ENCODE measurements at places on chromosomes 7 and 10. TPM values are rescaled to one million over a fixed set of nuclear protein-coding genes. Genes with fewer than 3 reads are reported as not detected.

- no peak for DNase-seq
Measured at GRCh38 chr7:11690395-11690794, 141.6 kb downstream of the THSD7A start.

- no peak for DNase-seq
Measured at GRCh38 chr7:117472335-117472734, 7.5 kb upstream of the CFTR start.

DNA sequence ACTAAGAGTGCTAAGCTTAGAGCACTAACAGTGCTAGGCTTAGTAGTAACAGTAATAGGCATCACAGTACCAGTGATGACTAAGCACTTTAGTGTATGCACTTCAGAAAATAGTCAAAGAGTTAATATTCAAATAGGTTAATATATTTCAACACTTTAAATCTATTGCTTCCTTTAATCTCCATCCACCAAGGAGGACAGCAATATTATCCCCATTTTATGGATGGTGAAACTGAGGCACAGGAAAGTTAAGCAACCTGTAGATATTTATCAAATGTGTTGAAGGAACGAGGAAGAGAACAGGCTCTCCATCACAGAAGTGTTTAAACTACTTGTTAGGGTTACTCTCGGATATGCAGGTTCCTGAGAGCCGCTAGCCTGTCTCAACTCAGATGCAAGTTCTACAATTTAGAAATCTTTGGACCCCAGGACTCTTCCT lies 165.5 kb downstream of the PRKAG2 start:
- DNase-seq: no peak

- no peak for DNase-seq
Measured at GRCh38 chr10:29255104-29255503, 33.8 kb upstream of the LYZL1 start.

- no peak for DNase-seq
Measured at GRCh38 chr10:80292607-80293239, 3.3 kb upstream of the MAT1A start.

DNA sequence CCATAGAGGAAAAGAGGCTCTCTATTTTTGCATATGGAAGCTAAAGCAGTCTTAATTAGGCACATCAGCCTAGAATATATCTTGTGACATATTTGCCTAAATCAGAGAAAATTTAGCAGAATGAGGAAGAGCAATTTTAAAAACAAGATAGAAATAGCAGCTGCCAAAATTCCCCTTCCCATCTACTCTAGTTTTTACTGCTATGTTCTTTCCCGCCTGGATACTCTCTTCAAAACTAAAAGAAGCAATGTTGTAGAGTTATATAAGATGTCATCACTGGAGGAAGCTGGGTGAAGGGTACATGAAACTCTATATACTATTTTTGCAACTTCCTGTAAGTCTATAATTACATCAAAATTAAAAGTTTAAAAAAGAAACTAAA lies 87.0 kb downstream of the ARMH3 start:
- DNase-seq: no peak

GRCh38 chr7:4519819-4520520 lies 162.1 kb upstream of the FOXK1 start:
- DNase-seq: no peak

- no peak for DNase-seq
Measured at GRCh38 chr7:2107386-2108070, 125.2 kb downstream of the MAD1L1 start.

- no peak for DNase-seq
Measured at GRCh38 chr7:27478084-27478483, 184.6 kb downstream of the HIBADH start.

- no peak for DNase-seq
Measured at GRCh38 chr7:27689150-27689549, 26.5 kb upstream of the HIBADH start.

DNA sequence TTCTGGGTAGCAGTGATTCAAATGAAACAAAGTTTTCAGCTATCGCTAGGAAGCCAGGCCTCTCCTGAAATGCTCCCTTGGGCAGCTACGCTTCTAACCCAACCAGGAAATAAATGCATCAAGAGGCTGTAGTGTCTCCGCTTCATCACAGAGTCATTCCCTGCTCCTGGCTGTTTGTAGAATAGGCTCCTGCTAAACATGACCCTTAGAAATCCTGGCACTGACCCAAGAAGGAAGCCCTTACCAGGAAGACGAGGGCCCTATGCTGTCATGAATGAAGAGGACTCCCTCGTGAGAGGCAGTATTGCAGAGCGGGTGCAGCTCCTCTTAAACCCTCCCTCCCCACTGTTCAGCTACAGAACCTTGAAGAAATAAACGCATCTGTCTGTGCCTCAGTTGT lies 48.3 kb downstream of the NOD1 start:
- no peak for DNase-seq

GRCh38 chr7:70529436-70529835 lies 602.5 kb upstream of the GALNT17 start:
- DNase-seq: no peak

- DNase-seq: no peak
Measured at GRCh38 chr10:46090258-46090812, 44.3 kb upstream of the MSMB start.

DNA sequence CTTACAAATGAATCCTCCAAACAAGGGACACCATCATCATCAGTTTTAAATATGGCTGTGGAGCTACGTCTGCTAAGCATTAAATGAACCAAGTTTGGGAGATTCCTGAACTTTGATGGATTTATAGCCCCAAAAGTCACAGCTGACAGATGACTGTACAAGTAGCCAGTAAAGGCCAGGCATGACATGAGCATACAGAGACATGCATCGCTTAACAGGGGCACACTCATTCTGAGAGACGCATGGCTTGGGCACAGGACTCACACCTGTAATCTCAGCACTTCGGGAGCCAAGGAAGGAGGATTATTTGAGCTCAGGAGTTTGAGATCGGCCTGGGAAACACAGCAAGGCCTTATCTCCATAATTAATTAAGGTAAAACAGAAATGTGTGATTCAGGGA lies 166.2 kb downstream of the PARD3 start:
- DNase-seq: no peak

- no peak for DNase-seq
Measured at GRCh38 chr10:58137813-58138212, 129.9 kb downstream of the IPMK start.

- DNase-seq: no peak
Measured at GRCh38 chr7:130430841-130431666, 9.8 kb downstream of the CEP41 start.

GRCh38 chr10:14524691-14525324 lies 194.1 kb upstream of the FRMD4A start:
- DNase-seq: no peak

DNA sequence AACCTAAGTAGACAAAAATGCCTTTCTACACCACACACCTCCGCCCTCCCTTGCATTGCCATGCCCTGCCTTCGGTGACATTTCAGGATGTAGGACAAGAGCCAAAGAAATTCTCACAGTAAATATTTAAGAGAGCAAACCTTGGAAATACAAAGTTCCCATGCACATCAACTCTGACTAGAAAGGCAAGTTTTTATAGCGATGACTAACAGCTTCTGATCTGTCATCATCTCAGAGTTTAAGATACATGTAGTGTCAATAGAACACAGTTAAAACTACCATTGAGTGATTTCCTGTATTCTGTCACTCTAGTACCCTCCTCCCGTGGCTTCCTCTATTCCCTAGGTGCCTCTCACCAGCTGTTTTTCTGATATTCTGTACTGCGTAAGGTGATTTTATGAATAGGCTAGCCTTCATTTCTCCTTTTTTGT lies 20.7 kb downstream of the SLC16A9 start:
- DNase-seq: no peak

GRCh38 chr10:11425676-11426075 lies 185.8 kb downstream of the USP6NL start:
- no peak for DNase-seq

DNA sequence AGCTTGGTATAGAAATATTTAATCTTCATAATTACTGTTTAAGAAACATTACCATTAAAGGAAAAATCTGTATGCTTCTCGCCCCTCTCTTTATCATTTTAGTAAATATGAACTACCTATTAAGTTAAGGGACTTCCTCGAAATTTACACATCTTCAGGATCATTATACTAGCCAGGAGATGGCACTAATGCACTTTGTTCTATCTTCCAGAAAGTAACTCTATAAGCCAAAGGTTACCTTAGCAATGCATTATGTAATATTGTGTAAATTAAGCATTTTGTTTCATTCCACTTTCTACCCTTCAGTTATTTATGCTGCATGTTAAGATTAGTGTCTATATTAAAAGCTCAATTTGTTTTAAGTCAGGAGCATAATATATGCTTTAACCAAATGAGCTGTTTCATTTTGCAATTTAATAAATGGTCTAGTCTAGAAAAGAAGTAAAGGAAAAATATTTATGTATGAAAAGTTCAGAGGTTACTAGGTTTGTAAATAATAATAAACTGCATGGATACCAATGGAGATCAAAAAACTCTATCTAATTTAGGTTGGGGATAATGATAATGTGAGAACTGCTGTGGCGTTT lies 128.5 kb downstream of the ANKRD7 start:
- DNase-seq: no peak

DNA sequence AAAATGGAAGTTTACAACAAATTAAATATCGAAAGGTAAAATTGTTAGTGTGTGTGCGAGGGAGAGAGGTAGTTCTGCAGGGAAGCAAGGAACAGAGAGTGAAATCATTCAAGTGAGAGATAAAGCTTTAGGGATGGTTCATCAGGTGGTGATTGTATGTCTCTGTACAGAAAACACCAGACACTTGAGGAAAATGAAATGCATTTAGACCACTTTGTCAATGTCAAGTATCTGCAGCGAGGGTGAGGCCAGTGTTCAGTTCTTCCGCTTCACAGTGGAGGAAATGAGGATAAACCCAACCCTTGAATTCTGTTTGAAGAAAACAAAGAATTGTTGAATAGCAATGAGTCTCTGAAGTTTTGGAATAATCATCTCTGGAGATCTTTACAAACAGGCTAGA lies 14.4 kb upstream of the ITGB1 start:
- no peak for DNase-seq

DNA sequence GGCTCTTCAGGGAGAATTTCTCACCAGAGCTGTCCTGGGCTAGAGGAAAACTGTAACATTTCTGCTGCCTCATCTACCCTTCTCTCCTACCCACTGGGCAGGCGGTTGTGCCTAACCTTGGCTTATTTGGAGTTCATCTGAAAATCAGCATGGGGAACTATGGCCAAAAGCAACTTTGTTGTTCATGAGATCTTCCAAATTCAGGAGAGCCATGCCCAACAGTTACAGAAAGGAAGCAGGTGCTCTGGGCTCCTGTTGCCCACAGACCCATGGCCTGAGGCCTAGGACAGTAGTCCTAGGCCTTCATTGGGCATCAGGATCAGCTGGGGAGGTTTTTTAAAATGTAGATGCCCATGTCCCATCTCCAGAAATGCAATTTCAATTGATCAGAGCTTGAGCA lies 85.2 kb downstream of the GRID1 start:
- no peak for DNase-seq

DNA sequence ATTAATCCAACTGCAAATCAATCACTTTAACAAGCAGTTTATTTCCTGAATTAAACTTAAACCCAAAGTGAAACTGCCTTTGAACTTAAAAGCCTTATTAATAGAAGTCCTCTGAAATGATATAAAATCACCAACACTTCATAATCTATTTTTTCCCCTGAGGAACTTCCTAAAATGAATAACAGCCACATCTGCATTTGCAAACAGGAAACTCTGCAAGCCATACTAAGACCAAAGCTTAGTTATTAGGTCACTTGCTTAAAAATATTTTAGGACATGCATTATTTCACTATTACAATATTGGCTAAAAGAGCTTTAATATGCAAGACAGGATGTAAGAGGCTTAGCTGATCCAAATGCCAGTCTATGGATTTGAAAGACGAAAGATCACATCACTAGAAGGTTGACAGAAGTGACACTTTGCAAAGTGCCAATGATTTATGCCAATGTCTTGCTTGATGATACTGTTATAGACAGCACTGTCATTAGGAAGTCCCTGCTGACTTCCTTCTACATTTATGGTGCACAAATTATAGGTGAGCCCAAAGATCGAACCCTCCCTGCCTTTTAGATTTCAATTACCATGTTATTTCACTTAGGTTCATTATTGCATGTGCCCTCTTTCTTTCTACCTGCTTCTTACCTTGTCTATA lies 99.9 kb upstream of the SKAP2 start:
- no peak for DNase-seq

GRCh38 chr7:29299086-29299485 lies 104.5 kb downstream of the CHN2 start:
- no peak for DNase-seq

- DNase-seq: no peak
Measured at GRCh38 chr7:155988416-155988815, 176.2 kb upstream of the SHH start.

DNA sequence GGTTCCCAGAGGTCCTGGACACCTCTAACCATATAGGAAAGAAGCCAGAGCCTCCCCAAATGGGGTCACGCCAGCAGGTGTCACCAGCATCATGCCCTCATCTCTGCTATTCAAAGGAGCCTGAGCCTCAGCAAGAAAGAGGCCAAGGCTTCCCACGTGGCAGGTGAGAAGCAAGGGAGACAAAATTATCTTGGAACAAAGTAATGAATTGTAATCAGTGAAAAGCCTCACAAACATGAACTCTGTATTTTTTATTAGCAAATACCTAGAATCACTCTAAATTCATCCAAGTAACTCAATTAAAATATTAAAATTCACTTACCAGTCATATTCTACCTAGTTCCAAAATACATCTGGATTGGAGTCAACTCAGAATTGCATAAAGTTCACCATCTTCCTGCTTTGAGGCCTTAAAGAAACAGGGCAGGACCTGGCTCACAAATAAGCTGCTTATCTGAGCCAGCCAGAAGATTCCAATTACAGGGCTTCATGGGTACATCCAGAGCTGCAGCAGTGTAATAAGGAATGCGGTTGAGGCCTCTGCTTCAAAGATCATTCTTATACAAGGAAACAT lies 68.7 kb downstream of the SGMS1 start:
- DNase-seq: no peak

- DNase-seq: no peak
Measured at GRCh38 chr7:151823566-151824372, 53.1 kb downstream of the PRKAG2 start.

DNA sequence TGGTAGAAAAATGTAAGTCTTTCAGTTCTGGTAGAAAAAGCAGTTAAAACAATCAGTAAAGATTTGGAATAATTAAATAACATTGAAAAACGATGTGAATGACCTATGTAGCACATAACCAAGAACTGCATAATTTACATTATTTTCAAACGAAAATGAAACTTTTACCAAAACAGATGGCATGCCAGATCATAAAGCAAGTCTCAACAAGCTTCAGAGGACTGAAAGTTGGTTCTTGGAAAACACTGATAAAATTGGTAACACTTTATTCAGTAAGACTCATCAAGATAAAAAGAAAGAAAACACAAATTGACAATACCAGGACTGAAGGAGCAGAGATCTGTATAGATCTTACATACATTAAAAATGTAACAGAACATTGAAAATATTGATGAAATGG lies 92.8 kb downstream of the VIPR2 start:
- DNase-seq: no peak

NRAP gene
- total RNA-seq: not detected

CNOT4 gene
- total RNA-seq: 29.8 TPM

DGKI gene
- not detected for total RNA-seq

ATOH7 gene
- total RNA-seq: not detected

FAM221A gene
- 2.8 TPM for total RNA-seq

GATA3 gene
- 141 TPM for total RNA-seq

OR2A14 gene
- total RNA-seq: not detected

ERVW-1 gene
- total RNA-seq: not detected

NPFFR1 gene
- 0.03 TPM for total RNA-seq
